T-helper 1 cell (primary cell): ENCODE measurements at places on chromosomes 16 and 17.

DNA sequence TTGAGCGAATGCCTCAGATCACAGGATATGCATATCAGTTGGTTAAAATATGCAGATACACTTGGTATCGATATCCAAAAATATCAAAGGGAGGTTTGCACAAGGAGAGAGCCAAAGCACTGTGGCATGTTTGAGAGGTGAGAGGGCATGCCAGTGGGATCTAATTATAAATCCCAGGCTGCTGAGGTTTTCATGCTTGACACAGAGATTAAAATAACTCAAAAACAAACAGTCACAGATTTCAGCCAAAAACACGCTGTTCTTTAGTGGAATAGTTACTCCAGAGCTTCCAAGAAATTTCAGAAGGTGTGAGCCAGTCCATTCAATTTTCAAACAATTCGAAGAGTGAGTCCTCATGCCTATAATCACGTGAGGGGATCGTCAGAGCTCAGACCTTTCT, 477.9 kb downstream of the SOX9 start:
- DNase-seq: no peak

GRCh38 chr16:24074574-24074973, 181.6 kb upstream of the CACNG3 start:
- no peak for DNase-seq

- no peak for DNase-seq
Observed at GRCh38 chr17:75842411-75842810, 1.8 kb downstream of the UNC13D start.

- DNase-seq: no peak
Observed at GRCh38 chr16:71339236-71340171, 19.0 kb upstream of the CALB2 start.

DNA sequence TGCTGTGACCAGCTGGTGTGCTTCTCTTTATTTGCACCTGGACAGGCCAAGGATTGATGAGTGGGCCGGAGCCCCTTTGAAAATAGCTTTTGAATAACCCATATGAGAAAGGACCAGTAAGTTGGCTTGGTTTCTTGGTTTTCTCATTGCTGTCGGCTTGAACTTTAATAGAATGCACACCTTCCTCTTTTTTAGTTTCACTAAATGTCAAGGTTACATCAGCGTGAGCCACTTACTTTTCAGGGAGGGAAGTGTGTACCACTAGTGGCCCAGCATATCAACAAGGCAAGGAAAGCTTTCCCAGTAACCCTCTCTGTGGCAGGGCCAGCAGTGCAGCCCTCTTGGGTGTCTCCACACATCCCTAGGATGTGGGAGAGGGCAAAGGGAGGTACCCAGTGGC, 433.3 kb downstream of the CA10 start:
- no peak for DNase-seq

DNA sequence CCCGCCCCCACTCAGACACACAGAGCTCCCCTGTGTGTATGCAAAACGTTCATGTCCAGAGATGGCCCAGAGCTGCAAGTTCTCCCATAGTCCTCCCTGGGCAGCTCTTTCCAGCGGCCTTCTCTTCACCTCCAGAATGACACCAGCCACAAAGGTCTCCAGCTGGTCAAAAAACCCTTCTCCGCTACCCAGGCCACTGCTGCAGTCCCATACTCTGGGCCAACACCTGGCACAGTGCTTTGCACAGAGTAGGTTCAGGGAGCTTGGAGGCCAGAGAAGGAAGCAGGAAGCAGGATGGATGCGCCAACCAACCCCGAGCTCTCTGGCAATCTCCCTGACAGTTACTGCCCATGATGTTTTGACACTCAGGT, 1.1 kb upstream of the STAT5B start:
- no peak for DNase-seq

GRCh38 chr16:3523281-3523680, 22.5 kb downstream of the CLUAP1 start:
- DNase-seq: no peak

DNA sequence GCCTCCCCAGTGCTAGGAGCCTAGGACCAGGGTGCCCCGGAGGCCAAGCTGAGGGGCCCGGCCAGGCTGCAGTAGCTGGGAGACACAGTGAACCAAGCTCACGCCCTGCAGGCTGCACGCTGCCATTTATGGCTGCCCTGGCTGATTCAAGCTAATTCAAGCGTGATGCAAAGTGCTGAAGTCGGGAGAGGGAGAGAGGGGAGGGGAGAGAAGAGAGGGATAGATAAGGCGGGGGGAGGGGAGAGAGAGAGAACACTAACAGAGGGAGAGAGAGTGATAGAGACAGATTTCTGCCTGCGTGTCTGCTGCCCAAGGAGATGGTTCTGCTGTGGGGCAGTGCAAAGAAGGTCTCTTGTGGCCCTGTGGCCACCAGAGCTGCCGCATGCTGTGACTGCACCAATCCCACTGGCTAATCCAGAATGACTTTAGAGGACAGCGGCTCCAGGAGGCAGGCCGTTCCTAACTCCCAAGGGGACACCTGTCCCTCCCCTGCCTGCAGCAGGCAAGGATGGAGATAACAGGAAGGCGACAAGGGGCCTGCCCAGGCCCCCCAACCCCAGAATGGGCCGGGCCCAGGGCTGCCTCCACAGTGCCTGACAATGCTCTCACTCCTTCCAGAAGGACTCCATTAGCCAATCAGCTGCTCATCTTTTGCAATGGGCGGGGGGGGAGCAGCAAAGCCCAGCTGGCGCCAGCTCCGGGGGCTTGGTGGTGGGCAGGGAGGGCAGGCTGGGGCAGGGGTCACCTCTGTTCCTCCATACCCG, 12.9 kb downstream of the MXRA7 start:
- DNase-seq: no peak

GRCh38 chr17:48253975-48254374, 146.4 kb downstream of the SNX11 start:
- DNase-seq: no peak

DNA sequence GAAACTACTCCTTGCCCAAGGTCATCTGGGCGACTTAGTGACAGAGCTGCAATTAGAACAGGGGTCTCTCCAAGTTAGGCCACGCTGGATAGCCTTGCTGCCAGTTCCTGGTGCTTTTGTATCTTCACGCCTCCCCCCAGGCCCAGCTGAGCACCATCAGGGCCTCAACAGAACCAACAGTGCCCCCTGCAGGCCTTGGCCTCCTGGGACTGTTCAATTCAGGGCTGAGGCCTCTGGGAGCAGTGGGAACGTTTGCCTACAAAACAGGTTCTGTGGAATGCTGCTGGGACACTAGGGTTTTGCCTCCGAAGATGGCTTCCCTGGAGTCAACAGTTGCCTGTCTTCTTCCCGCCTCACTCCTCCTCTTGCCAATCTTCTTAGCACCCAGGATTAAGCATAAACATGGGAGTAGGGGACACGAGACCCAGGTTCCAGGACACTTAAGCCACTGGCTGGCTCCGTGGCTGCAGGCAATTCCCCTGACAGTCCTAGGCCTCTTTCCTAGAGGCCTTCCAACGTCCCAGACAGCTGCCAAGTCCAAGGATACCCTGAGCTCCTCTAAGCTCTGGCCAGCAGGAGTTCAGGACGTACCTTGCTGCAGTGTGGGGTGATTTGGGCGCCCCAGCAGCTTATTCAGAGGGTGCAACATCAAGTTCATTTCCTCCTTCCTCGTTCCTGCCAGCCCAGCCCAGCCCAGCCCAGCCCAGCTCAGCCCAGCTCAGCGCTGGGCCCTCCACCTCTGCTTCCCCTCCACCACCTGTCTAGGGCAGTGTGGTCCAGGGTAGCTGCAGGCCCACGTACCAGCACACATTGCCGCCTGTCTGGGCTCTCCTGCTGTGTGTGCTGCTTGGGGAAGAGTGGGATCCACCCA, 246.6 kb upstream of the RPL38 start:
- DNase-seq: peak; percentile 22

DNA sequence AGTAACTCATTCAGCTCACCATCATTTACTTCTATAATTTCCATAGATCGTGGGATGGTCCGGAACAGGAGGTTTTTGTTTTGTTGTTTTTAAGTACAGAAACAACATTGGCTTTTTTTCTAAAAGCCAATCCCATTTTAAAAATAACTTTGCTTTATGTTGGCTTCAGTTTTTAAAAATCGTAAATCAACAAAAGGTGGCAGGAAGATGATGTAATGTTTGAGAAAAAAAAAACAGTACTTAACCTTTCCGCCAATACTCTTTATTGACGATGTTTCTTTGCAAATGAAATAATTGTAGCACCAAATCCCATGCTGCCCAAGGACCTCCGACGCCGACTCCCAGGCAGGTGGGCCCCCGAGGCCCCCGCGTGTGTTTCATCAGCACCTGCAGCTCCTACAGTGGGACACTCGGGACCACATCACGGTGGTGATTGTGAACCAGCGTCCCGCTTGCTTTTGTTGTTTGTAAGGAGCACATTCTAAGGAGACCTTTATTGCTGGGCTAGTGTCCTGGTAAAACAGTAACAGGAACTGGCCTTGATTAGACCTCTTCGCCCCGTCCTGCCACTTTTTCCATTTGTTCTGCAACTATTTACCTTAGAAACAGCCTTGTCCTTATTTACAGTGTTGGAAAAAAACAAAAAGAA, 140.2 kb upstream of the CHMP6 start:
- no peak for DNase-seq

GRCh38 chr17:42387661-42388380, 421 bp downstream of the STAT3 start:
- DNase-seq: no peak

DNA sequence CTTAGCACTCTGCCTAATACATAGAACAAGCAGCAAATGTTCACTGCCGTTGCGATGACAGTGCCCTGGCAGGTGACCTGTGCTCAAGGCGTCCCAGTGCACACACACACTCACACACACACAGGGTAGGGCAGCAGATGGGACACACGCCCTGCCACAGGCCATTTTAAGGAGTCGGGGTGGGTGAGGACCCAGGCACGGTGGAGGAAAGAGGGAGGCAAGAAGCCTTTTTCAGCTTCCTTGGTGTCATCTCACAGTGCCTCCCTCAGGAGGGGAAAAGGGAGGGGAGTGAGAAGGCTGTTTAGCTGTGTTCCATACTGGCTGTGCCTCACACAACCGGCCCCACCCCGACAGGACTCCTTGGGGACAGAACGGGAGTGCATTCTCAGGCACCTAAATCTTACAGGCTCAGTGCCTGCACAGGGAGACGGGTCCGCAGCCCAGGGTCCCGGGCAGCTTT, 1.5 kb downstream of the PITPNM3 start:
- DNase-seq: no peak

- DNase-seq: no peak
Observed at GRCh38 chr17:44213403-44214229, 5.9 kb downstream of the UBTF start.

GRCh38 chr17:35433075-35433894, 985 bp upstream of the SLFN12 start:
- peak; percentile 14 for DNase-seq

- DNase-seq: no peak
Observed at GRCh38 chr17:38731526-38732294, 1.6 kb downstream of the CISD3 start.

- no peak for DNase-seq
Observed at GRCh38 chr17:47203984-47204721, 5.0 kb upstream of the MYL4 start.

DNA sequence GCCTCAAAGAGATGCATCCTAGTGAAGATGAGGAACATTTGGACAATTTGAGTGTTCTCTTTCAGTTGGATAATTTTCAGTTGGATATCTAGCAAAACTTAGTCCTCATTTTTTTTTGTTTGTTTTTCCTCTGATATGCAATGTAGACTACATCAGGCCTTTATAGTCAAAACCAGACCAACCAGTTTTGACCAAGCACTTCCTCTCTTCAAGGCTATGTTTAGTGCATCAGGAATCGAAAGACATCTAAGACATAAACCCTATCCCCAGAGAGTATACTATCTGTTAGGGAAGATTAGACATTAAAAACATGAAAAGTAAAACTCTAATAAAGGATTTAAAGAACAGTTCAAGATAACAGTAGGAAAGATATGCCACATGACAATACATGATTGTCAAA, 256.1 kb downstream of the IRX3 start:
- no peak for DNase-seq

- DNase-seq: no peak
Observed at GRCh38 chr17:74670329-74670728, 42.4 kb downstream of the CD300LF start.

DNA sequence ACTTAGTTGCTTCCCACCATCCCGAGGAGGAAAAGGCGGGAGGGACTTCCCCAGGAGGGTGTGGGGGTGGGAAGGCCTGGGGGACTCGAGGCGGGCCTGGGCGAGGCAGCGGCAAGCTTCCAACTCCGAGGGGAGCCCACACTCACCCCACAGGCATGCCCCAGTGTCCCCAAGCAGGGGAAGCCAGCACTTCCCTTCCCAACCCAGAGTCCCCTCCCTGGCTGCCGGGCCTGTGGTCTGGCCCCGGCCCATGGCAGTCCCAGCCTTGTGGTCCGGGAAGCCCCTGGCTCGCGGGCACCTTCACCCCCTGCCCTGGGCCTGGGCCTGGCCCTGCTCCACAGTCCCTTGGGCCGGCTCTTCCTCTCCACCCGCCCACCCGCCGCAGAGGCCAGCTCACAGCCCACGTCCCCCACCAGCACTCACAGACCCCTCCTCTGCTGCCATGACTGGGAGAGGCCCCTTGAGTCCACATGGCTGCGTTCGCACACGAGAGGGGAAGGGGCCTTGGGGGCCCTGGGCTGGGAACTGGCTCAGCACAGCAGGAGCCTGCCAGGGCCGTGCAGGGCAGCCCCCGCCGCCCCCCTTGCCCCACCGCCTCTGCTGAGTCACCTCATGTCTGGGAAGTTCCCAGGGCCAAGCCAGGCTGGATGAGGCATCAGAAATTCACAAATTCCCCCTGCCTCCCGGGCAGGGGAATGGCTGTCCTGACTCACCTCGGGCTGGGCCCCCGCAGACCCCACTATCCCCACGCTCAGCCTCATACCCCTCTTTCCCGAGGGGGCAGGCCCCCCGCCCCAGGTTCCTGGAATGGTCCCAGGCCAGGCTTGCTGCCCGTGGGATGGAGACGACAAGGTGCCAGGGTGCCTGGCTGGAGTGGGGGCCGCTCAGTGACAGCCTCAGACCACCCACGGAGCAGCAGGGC, 27.8 kb downstream of the BAHCC1 start:
- no peak for DNase-seq

GRCh38 chr17:7552621-7553051, 3.8 kb downstream of the TNFSF12 start:
- DNase-seq: no peak

DNA sequence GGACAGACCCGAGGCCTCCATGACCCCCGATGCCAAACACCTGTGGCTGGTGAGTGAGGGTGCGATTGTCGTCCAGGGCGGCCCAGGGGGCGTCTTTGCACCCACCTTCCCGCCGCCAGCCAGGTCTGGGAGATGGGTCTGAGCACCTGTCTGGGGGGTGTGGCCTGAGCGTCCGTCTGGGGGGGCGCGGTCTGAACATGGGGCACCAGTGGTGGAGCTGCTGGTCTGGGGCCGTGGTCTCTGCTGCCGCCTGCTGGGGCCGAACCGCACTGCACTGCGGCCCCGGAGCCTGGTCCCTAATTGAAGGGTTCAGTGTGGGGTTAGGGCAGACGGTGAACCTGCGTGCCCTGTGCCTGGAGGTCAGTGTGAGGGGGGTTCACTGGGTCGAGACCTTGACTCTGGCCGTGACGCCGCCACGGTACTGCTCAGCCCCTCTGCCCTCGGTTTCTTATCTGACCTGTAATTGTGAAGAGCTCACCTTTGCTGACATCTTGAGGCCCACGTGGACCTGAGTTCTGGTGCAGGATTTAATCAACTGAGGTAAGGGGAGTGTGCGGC, 12.6 kb upstream of the TCF25 start:
- DNase-seq: peak; percentile 67
